ENCODE measurements at places on chromosomes 5 and 9.

GRCh38 chr5:32174011-32174870 is at the start of gene GOLPH3:
Gene GOLPH3 (minus strand): TSS chr5:32174319. CDS start chr5:32174034, 285 bp downstream.
- peak; percentile 79 for DNase-seq

DNA sequence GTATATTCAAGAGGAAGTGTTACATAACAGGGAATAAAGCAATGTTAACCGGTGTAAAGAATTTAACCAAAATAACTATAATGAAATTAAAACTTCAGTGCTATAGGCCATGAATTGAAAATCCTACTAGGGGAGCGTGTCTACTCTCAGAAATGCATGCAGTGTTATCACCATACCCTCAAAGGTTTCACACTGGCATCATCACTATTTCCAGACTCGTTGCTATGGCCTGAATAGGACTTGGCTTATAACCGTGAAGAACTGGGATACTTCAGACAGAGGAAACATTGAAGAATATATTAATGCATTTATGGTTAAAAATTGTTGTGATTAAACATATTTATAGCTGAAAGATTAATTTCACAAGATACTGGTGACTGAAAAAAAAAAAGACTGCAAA is 154.9 kb downstream of the EPB41L4A start:
- DNase-seq = no peak

- no peak for DNase-seq
These were observed 475.3 kb upstream of the TRPC7 start for GRCh38 chr5:136840601-136841000.

DNA sequence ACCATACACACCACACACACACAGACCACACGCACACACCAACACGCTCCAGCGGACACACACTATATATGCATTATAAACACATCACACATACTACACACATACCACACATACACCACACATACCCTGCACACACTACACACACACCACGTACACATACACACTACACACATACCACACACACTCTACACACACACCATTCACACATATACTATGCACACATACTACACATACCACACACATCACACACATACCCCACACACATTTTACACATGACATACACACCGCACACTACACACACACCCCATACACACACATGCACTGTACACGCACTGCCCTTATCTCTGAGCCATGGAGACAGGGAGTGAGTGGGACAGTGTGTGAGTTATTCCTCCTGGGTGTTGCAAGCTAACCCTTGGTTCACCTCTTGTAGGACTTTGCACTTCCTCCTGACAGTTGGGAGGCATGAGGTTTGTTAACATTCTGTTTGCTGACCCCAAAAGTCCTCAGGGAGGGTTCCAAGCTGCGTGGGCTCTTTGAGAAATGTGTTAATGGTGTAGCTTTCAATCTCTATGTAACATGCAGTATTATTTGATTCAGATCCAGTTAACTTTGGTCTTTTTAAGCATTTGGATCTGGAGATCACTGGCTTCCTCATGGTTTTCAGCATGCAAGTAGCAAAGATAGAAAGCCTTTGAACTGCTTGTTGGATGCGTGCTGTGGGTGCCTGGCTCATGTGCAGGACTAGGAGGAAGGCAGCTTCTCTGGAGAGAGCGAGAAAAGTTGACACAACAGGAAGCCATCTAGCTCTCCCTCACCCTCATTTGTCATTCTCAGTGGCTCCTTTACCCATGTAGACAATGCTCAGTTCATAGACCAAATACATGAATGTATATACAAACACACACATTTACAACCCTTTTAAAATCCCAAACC is 13.7 kb downstream of the IL31RA start:
- DNase-seq = no peak

- no peak for DNase-seq
These were observed 93.0 kb downstream of the TEK start for GRCh38 chr9:27202056-27202455.

DNA sequence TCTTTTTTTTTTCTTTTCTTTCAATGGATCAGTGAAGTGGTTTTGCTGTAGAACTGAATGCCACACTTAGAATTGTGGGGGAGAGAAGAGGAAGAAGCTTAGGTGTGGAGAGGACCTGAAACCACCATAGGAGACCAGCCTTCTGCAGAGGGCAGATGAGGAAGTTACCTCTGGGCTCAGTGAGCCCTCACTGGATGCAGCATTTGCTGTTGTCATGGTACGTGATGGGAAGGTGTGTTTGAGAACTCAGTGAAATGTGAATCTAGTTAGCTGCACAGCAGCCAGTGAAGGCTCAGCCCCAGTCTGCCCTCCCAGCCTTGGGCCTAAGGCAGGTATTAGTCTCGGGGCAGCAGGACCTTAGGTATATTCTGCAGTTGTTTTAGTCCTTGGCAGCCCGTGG is 17.5 kb downstream of the CYFIP2 start:
- DNase-seq = no peak

- DNase-seq = no peak
These were observed 3.8 kb downstream of the RGMB start for GRCh38 chr5:98777295-98777694.

GRCh38 chr5:66306105-66306843 is 162.2 kb downstream of the SREK1 start:
- DNase-seq = peak; percentile 15

GRCh38 chr5:65050826-65051498 is 282.2 kb downstream of the CWC27 start:
- no peak for DNase-seq

DNA sequence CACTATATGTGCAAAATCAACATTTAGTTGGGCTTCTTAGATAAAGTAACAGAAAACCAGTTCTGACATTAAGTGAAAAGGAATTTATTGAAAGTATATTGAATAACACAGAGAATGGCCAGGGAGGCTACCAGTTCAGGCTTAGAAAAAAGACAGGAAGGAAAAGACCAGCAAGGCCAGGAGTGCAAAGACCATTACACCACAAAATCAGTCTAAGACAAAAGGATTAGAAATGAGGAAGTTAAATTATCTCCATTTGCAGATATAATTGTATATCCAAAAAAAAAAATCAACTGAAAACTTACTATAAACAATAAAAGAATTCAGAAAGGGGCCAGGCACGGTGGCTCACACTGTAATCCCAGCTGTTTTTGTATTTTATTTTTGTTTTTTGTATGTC is 4.8 kb upstream of the TEX10 start:
- DNase-seq = no peak

GRCh38 chr9:89436326-89436725 is 61.6 kb downstream of the SEMA4D start:
- no peak for DNase-seq

GRCh38 chr5:42912184-42912798 is 100.6 kb upstream of the SELENOP start:
- DNase-seq = peak; percentile 17

GRCh38 chr5:51696122-51696521 is 312.9 kb downstream of the ISL1 start:
- no peak for DNase-seq

DNA sequence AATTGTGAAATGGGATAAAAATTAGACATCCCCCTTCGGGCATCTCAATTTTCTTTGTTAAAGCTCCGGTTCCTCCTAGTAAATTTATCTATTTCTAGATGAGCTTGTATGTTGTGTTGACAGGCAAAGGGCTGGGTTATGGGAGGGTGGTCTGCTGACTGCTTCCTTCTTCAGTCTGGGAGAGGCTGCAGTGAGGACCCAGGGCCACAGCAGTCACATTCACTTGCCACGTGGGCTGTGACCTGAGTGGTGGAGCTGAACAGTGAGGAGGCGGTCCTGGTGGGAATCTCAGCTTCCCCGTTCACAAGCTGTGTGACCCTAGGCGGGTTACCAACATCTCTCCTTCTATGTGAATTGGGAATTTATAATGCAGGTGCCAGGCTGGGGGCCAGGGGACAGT is 57.5 kb upstream of the RXRA start:
- no peak for DNase-seq

GRCh38 chr9:108272349-108272899 is 583.4 kb downstream of the ACTL7B start:
- DNase-seq = no peak

- DNase-seq = no peak
These were observed 543.7 kb upstream of the TLE4 start for GRCh38 chr9:79028101-79028500.

- peak; percentile 46 for DNase-seq
These were observed 15.8 kb upstream of the GLIS3 start for GRCh38 chr9:4315582-4316215.

- DNase-seq = no peak
These were observed 105.1 kb downstream of the PLK2 start for GRCh38 chr5:58354827-58355226.

DNA sequence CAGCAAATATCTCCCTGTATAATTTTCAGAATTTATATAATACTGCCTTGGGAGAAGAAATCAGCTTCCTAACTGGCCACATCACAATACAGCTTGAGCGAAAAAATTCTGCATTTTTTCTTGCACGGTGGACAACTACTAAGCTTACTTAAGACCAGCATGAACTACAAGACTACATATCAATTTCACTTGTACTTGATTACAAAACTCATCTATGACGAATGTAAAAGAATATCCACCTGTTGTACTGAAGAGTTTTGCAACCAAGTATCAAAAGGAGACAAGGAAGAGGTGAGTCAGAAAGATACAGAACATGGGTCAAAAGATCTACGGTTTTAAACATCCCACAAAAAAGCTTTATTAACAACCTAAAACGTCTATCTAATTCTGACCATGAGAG is 279.4 kb downstream of the BNC2 start:
- no peak for DNase-seq

DNA sequence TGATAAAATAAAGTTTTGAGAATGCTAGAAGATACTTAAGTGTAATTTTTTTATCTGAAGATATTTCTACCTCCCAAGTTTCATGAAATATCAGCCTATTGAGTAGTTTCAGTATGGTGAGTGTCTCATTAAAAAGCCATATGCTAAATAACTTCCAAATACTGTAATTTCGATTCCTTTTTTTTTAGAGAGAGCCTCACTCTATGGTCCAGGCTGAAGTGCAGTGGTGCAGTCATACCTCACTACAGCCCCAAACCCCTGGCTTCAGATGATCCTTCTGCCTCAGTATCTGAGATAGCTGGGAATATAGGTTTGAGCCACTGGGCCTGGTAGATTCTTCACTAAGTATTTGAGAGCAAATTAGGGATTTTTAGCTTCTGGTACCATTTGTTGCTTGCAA is 24.5 kb downstream of the CDC42SE2 start:
- DNase-seq = no peak

DNA sequence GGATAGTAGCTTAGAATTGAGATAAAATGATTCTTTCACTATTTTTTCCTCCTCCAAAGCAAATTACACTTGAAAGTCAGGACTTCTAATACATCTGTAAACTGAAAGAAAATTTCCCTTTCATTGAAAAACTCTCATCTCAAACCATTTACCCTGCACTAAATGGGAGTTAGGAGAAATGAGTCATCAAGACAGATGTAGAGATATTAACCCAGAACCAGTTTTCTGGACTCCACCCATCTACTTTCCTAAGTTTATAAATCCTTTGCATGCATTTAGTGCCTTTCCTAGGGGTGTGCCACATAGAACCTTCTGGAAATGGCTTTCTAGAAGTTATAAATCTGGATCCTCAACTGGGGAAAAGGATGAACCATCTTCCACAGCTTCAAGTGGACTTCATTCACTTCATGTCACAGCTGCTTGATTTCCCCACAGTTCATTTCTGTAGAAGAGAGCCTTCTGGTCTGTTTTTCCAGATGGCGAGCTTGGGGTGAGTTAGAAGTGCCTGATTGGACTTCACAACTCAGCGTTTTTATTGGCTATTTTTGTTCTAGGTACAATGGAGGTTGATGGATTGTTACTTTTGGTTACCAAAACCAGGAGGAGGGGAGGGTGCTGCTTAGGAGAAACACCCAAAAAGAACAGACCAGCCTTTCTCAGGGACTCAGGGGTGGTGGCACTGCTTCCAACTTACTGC is 72.5 kb upstream of the GPR151 start:
- no peak for DNase-seq
